T-helper 2 cell (primary cell): ENCODE measurements at places on chromosomes 5 and 9.
A peak's percentile ranks its signal among the peaks of the same experiment; 100 is the strongest.

GRCh38 chr9:111872886-111873285 is 23.7 kb upstream of the UGCG start:
- DNase-seq: no peak

DNA sequence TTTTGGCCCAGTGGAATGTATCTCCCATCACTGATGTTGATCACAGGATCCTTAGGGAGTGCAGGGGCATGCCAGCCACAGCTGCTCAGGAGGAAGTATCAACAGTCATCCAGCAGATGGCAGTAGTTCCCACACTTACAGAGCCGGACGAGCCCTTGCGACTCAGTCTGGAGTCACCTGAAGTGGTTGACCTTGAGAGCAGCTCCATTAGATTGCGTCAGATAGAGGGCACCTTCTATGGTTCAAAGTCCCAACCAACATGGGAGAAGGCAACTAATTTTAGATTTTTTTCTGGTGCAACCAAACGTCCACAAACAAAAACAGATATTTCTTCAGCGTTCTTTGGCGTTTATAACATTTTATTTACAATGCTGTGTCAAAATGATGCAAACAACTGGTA is 124.5 kb downstream of the EGFLAM start:
- peak; percentile 49 for DNase-seq

DNA sequence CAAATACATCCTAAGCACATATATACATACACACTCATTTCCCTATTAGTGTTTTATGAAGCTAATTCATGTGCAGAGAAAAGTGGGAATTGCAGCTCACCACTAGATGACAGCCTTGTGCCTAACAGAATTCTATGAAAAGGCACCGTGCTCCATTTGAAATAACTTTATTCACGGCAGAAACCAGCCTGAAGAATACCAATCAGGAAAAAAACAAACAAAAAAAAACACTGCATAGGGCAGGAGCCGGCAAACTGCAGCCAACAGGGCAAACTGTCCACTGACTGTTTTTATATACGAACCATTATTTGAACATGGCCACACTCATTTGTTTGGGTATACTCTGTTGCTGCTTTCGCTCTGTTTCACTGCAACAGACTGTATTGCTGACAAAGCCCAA is 33.6 kb downstream of the ERMP1 start:
- peak; percentile 24 for DNase-seq

DNA sequence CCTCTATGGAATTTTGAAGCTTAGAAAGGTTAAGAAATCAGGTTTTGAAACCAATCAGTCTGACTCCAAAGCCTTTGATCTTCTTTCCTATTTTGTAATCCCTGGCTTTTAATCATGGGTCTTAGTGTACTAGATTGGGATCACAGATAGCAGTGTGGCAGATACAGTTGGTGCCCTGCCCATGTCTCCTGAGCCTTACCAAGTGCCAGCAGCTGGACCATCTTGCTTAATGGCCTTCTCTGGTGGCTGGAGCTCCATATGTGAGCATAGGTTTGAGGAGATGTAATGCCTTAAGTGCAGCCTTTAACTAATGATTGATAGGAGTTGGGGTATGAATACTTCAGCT is 16.7 kb upstream of the RIC1 start:
- DNase-seq: no peak

- no peak for DNase-seq
Measured at GRCh38 chr5:139708877-139709581, 60.9 kb downstream of the CXXC5 start.

DNA sequence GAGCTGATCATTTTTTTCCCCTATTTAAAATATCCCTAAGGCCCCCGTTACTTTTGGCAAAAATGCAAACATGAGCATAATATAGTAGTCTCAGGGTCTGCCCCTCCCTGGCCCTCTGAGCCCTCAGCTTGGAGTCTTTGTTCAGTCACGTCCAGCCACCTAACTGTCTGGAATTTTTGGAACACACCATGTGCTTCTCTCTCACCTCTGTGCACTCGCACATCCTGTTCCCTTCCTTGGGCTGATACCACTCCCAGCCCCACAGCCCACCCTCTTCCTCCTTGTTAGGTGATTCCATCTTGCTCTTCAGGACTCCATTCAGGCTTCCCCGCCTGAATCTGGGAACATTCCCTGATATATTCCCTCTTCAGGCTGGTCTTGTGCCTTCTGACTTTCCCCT is 16.0 kb downstream of the TDRD7 start:
- DNase-seq: no peak

- DNase-seq: no peak
Measured at GRCh38 chr5:109688630-109688969, 1.1 kb upstream of the MAN2A1 start.

DNA sequence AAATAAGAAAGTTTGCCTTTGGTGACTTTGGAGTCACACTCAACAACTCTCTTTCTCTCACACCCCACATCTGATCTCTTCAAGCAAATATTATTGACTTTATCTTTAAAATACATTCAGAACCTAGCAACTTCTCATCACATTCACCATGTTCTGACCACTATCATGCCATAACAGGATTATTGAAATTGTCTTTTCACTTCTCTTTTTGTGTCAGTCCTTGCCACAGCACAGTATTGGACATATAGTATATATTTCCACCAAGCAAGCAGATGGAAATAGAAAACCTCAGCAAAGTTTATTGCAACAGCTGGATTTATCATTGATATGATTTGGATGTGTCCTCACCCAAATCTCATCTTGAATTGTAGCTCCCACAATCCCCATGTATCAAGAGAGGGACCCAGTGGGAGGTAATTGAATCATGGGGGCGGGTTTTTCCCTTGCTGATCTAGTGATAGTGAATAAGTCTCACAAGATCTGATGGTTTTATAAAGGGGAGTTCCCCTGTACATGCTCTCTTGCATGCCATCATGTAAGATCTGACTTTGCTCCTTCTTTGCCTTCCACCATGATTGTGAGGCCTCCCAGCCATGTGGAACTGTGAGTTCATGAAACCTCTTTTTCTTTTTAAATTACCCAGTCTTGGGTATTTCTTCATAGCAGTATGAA is 26.9 kb upstream of the ITGA1 start:
- no peak for DNase-seq

GRCh38 chr5:15495026-15495425 is 5.0 kb upstream of the FBXL7 start:
- no peak for DNase-seq

DNA sequence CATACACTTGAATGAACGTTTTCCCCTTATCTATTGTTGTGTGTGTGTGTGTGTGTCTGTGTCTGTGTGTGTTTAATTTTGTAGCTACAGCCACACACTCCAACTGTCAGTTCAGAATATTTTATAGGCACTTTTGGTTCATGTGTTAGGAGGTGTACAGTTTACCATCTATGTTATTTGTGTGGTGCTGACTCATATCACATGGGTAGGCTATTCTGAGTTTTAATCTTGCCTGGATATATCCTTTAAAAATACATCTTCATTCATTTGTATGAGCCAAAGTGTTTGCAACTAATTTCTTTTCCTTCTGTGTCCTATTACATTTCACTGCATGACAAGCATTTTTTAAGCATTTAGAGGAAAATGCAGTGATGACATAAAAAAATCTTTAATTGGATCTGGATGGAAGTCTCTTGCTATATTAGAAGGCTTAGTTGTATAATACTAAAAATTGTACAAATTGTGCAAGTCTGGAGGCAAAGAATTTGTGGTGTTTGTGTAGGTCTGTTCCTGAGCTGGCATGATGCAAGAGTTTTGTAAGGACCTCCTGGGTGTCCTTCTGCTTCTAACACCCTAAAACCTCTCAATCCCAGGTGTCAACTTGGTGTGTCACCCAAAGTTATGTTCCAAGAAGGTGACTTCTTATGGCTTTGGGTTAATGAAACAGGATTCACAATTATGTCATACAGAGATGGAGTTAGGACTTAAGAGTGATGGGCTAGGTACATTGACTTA is 52.4 kb upstream of the HMHB1 start:
- DNase-seq: no peak

DNA sequence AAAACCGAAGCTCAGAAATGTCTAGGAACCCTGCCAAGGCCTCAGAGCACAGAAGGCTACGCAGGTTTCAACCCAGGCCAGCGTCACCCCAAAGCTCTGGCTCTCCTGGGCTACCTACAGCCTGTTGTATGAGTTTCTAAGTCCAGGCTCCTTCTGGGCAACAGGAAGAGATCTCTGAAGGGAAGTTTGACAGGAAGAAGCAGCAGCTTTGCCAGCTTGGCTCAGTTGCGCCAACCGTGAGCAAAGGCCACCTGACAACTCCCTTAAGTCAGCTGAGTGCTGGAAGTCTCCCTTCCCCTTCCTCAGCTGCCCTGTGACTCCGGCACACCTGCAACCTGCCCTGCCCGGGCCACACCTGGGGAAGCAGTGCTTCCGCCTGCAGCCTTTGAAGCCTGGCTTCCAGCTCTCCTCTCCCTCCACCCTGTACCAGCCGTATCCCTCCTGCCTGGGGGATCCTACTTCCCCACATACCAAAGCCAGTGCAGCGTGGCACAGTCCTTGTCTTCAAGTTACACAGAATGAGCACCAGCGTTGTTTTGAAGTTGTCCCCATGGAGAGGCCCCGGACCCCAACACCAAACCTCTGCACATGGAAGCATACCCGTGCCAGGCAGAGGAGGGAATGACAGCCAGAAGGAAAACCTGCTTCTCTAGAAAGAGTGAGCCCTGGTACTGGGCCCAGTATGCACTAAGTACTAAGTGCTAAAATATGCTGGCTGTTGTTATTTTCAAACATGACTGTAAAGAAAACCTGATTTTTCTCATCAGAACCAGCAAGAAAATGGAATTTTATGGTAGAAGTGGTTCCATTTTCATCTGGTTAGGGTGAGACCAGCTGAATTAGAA is 36.5 kb downstream of the SHB start:
- DNase-seq: no peak

GRCh38 chr5:125578551-125578950 is 832.1 kb upstream of the ZNF608 start:
- DNase-seq: no peak

- peak; percentile 19 for DNase-seq
Measured at GRCh38 chr9:123544007-123544827, 188.2 kb downstream of the CRB2 start.

GRCh38 chr9:107684224-107684623 is 194.7 kb upstream of the KLF4 start:
- no peak for DNase-seq

DNA sequence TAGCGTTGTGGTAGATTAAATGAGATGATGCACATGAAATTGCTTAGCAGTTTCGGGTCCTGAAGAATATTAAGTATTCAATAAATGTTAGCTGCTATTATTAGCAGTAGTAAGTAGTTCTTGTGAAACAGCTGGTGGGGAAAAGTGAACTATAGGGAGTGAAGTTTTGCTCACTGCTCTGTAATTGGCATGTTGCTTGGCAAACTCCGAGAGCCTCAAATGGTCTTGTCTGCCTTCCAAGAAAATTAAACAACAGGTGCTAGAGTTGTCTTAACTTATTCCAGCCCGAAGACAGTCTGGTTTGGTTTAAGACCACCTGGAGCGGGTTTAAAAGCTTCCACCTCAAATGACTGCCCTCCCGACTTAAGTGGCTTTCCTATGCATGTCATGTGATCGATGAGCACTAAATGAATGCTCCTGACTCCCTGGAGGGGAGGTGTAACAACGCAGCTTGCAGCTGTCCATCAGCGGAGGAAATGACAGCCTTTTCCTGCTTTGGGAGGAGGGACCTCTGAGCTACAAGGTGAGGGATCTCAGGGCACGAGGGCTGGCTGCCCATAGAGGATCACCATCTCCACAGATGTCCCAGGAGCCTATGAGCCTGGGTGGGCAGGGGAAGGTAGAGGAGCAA is 202.9 kb upstream of the PANK3 start:
- no peak for DNase-seq

DNA sequence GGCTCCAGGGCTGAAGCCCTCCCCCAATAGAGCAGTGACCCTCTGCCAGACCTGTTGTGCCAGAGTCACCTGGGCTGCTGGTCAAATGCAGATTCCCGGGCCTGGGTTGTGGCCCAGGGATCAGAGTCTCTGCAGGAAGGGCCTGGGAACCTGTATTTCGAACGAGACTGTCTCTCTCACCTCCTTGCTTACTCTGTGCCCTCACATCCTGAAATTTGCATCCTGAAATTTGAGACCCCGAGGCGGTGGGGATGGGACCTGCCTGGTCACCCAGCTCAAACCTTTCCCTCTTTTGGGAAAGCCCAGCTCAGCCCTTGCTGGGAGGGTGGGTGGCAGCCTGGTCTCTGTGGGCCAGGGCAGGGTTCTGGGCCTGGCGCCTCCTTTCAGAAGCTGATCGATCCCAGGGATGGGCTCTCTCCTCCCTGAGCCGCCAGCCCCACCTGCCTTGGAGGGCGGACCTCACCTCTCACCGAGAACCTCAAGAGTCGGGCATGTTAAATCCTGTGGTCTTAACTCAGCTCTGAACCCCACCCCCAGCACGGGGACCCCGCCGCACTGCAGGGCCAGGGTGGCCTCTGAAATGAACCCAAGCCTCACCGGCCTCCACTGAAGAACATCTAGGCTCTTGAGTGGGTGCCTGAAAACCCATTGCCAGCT is 44.0 kb upstream of the IER5L start:
- no peak for DNase-seq

DNA sequence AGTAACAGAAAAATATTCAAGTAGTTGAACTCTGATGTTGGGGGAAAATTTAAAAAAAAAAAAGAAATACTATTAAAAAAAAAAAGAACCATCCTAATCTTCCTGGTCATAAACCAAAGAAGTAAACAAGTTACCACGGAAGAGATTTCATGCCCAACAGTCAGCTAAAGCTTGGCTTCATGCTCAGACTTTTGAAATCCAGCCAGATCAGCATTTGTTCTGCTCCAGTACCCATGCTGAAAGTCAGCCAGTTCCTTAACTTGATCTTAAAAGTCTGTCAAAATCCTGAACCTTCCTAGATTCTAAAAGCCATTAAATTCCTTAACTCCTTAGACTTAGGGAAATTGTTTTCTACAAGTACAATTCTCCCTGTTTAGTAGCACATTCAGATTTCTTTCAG is 908.7 kb upstream of the CDH9 start:
- DNase-seq: no peak

DNA sequence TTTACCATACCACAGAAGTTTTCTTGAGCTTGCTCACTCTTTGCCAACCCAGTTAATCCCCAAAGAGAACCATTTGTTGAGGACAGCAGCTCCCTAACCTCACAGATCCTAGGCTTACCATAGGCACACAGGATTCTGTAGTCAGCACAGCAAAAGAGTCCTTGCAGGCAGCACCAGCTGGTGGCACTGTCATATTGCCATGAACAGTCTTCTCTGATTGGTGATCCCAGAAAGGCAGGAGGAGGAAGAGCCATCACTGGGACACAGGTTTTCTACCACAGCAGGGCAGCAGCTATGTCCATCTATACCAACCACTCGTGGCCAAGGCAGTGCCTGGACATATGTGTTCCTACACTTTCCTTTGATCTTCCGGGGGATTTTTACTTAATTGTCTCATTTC is 297.1 kb upstream of the CD180 start:
- no peak for DNase-seq

GRCh38 chr5:132608107-132608506 is 49.9 kb upstream of the IL13 start:
- no peak for DNase-seq

- DNase-seq: no peak
Measured at GRCh38 chr9:116334546-116335150, 181.1 kb downstream of the PAPPA start.

- DNase-seq: no peak
Measured at GRCh38 chr9:31243386-31243785, 1141.1 kb upstream of the ACO1 start.

- no peak for DNase-seq
Measured at GRCh38 chr5:4639946-4640345, 500.2 kb upstream of the ADAMTS16 start.
